Occipital lobe (tissue), 3 donors: ENCODE measurements at places on chromosomes 13 and 19.

GRCh38 chr13:85700906-85701305 is 98.3 kb downstream of the SLITRK6 start:
- DNase-seq: no peak

DNA sequence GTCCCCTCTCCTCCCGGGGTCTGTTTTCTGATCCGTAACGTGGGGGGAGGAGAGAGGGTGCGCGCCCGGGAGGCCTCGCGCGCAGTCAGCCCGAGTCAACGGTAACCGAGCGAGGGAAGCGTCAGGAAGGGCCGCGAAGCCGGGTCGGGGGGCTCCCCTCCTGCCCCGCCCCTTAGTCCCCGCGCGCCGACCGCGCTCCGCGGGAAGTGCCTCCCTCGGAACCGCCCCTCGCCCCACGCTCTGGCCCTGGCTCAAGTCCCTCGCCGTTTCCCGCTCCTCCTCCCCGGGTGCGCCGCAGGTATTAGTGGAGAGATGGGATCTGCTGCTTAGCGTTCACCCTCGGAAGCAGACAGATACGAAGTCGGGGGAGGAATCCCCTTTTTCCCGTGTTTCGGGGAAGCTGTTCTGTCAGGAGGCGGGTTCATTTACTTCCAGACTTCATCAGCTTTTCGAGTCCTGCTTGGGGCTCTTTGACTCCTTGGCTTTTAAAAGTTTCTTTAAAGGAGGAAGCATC is 770 bp downstream of the HNRNPM start:
- no peak for DNase-seq

- no peak for DNase-seq
These were observed 48.9 kb downstream of the DNM2 start for GRCh38 chr19:10766671-10767201.

DNA sequence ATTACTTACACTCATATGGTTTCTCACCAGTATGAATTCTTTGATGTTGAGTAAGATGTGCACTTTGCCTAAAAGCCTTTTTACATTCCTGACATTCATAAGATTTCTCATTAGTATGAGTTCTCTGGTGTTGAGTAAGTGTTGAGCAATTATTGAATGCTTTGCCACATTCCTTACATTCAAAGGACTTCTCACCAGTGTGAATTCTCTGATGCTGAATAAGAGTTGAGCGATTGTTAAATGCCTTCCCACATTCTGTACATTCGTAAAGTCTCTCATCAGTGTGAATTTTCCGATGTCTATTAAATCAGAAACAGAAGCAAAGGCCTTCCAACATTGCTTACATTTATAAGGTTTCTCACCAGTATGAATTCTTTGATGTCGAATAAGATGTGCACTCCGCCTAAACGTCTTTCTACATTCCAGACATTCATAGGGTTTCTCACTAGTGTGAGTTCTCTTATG is 14.2 kb upstream of the ZFP30 start:
- DNase-seq: no peak

DNA sequence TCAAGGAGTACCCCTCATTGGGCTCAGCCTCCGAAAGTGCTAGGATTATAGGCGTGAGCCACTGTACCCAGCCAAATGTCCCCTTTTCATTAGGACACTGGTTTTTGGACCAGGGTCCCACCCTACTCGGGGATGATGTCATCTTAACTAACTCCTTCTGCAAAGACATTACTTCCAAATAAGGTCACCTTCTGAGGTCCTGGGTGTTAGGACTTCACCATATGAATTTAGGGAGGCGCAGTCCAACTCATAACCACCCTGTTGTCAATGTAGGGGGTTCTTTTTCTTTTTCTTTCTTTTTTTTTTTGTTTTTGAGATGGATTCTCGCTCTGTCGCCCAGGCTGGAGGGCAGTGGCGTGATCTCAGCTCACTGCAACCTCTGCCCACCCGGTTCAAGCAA is 32.7 kb upstream of the NFIC start:
- DNase-seq: no peak
